ENCODE measurements at places on chromosomes 4 and X.

GRCh38 chr4:119041396-119041795 is 94.2 kb upstream of the MYOZ2 start:
- DNase-seq = no peak

DNA sequence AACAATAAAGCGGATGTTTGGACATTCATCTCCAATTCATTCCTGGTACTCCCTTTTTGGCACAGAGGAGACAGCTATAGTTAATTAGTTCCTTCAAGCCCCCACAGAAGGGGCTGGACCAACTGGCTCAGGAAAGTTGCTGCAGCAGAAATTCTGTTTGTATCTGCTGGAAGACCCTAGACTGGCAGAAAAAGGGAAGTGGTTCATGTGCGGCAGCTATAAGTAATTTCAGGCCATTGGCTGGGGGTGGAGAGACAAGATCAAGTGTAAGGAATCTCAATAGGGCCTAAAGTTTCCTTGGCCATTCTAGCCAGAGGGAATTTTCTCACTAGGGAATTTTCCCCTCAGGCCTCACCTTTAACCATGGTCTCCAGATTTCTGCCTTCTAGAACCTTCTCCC is 89.9 kb upstream of the DHX15 start:
- no peak for DNase-seq

GRCh38 chr4:123593655-123594054 is 197.1 kb downstream of the SPRY1 start:
- DNase-seq = no peak

DNA sequence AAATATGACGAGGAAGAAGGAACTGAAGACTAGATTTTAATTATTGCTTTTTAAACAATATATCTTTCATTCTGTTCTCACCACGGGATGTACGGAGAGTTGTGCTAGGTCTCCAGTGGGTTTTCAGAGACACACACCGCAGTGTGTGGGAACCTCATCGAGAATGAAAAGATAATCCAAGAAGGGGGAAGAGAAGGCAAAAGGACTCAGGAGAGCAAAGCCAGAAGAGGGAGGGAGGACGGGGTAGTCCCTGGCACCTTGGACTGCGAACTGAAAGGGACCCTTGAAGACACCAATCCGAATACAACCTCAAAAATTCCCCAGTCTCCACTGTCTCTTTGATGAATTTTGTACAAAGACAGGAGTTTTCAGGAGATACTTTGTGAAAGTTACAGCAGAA is 932 bp upstream of the LEF1 start:
- DNase-seq = no peak

DNA sequence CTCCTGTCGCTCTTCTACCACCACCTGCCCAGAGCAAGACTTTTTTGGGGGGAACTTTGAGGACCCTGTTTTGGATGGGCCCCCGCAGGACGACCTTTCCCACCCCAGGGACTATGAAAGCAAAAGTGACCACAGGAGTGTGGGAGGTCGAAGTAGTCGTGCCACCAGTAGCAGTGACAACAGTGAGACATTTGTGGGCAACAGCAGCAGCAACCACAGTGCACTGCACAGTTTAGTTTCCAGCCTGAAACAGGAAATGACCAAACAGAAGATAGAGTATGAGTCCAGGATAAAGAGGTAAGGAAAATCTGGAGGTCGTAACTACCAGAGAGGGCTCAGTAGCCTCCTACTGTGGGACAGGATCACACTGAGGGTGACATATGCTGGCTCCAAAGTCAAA is 364.5 kb downstream of the MAPK10 start:
- DNase-seq = no peak

- DNase-seq = no peak
These were observed 999.5 kb upstream of the PABPC4L start for GRCh38 chr4:135201081-135201480.

DNA sequence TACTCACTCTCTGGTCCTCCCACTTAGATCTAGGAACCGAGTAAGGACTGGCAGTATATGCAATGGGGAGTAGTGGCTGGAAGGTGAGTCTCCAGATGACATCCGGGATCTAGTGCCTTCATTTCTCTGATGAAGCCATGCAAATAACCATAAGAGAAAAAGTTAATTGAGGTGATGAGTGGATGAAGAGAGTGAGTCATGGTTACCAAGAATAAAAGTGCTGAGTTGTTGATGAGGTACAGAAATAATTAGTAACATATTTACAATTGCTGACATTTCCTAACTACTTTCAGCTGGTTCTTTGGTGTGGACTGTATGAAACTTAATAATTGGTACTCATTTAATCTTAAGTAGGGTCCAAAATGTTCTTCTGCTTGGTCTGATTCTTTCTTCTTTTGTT is 146.7 kb upstream of the PITX2 start:
- DNase-seq = no peak

DNA sequence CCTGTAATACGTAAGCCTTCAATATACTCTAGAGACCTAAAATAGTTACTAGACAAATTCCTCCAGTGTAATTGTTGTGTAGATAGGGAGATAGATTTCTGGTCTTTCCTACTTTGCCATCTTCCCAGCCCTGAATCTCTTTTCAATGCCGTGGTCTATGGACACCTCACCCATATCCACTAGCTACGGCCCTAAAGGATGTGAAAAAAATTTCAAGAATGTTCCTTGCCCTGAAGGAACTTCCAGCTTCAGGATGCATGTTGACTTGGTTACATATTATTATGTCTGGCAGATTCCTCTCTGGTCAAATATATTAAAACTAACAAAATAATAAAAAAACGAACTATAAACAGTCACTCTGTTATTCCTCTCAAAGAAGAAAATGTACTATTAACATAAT is 52.4 kb upstream of the TSPAN5 start:
- DNase-seq = no peak

GRCh38 chr4:176319151-176319703 is 539 bp upstream of the SPCS3 start:
- DNase-seq = no peak

DNA sequence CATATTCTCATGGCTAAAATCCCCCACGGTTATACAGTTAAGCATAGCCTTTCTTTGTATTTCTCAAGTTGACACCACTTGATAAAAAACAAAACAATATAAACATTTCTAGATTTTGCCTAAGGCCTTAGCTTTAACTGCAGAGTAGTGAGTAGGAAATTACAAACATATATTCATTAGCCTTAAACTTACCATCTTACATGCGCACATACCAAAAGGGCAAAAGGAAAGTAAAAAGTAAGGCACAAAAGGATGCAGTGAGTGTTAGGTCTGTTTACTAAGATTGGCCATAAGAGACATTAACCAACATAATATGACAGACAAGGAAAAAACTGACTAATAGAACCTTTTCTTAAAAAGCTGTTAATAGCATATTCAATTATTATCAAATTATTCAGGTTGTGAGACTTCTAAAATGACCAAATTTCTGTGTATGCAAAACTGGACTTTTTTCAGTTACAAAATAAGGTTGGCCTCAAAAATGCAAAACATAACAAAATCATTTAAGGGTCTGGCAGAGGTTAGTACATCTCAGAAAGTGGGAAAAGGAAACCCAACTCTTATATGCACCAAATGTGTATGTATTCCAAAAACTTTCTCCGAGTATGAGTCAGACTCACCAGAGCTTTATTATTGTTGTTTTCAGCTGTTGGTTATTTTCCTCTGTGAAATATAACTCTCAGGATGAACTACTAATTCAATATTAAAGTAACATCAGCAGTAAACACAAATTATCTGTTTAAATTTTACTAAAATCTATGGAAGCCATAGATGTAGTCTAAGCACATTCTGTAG is 39.9 kb downstream of the SEPSECS start:
- no peak for DNase-seq

All from NCI-H1930 (cell line).